ENCODE measurements at places on chromosomes 12 and 14.

DNA sequence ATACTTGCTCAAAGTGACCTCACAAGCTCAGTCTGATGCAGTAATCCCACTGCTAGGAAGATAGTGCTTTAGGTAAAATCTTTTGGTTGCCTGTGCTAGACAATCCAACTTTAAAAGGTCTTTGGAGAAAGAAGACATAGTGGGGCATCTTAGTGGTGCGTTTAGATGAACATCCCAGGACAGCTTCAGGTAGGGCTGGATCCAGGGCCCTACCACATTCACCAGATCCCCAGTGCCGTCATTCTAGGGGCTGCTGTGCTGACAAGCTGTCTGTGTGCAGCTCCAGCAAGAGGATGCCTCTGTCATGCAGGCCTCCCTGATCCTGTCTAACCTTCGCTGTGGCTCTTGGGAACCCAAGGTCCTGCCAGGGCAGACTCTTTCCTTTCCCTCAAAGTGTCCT is 100.7 kb upstream of the EIF5 start:
- DNase-seq = no peak

DNA sequence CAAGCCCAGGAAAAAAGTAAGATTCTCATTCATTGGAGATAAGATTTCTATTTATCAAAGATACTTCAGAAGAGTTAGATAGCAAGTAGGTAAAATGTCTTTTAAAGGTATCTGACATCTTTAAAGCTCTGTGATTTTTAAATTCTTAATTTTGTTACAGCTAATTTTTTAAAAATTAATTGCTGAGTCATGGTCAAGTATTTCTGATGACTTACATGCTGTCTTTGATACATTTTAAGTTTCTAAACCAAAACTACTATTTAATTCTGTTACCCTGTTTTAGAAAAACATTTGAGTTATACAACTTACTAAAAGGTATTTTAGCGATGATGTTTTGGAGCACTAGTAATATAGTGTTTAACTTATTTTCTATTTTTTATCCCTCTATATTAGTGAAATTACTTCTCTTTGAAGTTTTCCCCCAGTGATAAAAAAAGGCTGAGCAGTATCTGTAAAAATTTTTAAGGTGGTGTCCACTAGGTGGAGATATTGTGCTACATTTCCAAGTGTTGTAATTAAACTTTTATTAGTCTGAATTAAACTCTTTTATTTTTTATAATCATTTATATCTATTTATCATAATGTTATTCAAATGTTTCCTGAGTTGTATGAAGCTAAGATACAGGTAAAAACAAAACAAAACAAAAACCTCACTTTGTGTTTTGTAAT is 11.5 kb downstream of the ALG10 start:
- DNase-seq = no peak

- DNase-seq = no peak
Measured at GRCh38 chr14:68286667-68287066, 467.1 kb downstream of the RAD51B start.

DNA sequence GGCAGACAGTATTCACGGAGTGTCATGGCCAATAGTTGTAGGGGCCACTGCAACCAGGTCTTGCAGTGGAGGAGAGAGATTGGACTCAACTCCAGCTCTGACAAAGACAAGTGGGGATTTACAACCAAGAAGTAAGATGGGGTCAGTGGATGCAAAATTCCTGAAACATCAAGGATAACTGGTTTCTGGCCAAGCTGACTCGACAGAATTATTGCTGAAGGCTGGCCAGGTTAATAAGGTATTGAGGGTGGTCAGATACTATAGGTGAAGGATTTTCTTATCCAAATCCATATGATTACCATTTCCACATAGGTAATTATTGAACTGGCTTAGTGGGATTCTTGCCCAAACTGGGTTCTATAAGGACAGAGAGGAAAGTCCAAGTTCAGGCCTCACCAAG is 64.9 kb upstream of the FOXG1 start:
- DNase-seq = no peak

- no peak for DNase-seq
Measured at GRCh38 chr14:64849940-64850339, 29.8 kb downstream of the SPTB start.

DNA sequence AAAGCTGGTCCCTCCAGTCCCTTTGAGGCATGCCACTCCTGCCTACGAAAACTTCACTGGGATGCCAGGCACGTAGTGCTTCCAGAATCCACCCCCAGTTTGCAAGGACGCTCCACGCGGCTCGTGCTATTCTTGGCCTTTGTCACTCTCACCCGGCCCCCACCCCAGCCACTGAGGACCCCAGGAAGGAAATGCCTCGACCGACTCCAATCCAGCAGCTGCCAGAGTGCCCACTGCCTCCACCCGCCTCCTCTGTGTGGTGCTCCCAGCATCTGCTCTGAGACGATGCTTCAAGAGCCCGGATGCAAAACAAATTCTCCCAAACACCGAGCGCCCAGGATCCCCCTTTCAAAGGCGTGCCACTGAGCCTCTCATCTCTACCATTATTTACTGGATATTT is 123.9 kb downstream of the RFLNA start:
- DNase-seq = no peak

- no peak for DNase-seq
Measured at GRCh38 chr12:1848745-1849144, 28.4 kb downstream of the LRTM2 start.

- DNase-seq = no peak
Measured at GRCh38 chr12:43332977-43333640, 218.9 kb downstream of the ADAMTS20 start.

GRCh38 chr14:86373886-86374285 is 843.9 kb downstream of the FLRT2 start:
- no peak for DNase-seq

GRCh38 chr12:49616533-49617219 is 6.7 kb upstream of the PRPF40B start:
- no peak for DNase-seq

DNA sequence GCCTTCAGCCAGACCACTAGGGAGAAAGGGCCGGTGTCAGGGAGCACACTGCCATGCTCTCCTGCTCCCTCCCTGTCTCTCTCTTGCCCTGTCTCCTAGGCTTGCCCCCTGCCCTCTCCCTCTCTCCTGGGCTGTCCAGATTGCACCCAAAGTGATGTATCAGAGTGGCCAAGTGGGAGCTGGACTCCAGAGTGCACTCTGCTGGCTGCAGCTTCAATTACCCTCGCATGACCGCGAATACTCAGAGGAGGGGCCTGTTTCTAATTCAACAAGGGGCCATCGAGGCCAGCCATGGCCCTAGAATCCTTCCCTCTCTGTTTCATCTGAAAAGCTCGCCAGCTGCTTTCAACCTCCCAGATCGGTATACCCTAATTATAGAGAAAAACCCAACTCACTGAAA is 206.4 kb upstream of the FKBP4 start:
- no peak for DNase-seq

GRCh38 chr12:12915656-12916055 is 24.3 kb downstream of the GPRC5A start:
- no peak for DNase-seq

All from stimulated activated CD4-positive, alpha-beta T cell treated with anti-CD3 and anti-CD28 coated beads, Interleukin-4, amount 100 ng/mL, for 24 hours (primary cell).